ENCODE measurements at places on chromosomes 7 and 10.

DNA sequence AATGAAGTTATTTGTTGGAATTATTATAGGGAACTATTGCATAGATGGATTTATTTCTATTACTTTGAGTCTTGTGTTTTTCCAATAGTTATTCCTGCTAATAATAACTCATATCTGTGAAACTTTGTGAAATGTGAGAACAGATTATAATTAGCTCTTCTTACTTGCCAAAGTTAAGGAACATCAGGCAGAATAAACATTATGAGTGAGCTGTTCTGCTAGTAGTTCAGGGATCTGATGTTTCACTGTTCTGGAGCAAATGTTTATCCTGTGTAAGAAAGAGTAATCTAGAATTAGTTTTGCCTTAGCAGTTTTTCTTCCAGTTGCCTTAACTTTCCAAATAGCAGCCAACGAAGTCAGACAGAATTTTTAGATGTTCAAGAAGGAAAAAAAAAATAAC is 245.2 kb upstream of the PLXDC2 start:
- no peak for DNase-seq

GRCh38 chr10:6592080-6592479 is 12.0 kb upstream of the PRKCQ start:
- no peak for DNase-seq

GRCh38 chr10:25064401-25064800 is 48.0 kb downstream of the THNSL1 start:
- no peak for DNase-seq

- DNase-seq = no peak
These were observed 1.7 kb upstream of the CALN1 start for GRCh38 chr7:72413886-72414285.

DNA sequence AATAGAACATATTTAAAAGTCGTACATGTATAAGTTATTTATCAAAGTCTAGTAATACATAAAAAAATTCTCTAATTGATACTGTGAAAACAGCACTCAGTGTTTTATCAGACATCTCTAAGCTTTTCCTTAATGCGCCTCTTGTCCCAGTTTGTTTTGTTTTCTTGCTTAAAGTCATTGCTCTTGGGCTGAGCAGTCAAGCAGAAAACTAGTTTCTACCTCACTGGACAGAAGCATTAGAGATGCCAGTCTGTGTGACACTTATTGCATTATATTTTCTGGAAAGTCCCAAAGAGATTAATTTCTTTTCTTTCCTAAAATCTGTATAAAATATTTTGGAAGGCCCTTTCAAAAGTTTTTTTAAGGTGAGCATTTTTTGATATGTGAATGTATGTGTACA is 236.2 kb downstream of the PCLO start:
- DNase-seq = no peak

DNA sequence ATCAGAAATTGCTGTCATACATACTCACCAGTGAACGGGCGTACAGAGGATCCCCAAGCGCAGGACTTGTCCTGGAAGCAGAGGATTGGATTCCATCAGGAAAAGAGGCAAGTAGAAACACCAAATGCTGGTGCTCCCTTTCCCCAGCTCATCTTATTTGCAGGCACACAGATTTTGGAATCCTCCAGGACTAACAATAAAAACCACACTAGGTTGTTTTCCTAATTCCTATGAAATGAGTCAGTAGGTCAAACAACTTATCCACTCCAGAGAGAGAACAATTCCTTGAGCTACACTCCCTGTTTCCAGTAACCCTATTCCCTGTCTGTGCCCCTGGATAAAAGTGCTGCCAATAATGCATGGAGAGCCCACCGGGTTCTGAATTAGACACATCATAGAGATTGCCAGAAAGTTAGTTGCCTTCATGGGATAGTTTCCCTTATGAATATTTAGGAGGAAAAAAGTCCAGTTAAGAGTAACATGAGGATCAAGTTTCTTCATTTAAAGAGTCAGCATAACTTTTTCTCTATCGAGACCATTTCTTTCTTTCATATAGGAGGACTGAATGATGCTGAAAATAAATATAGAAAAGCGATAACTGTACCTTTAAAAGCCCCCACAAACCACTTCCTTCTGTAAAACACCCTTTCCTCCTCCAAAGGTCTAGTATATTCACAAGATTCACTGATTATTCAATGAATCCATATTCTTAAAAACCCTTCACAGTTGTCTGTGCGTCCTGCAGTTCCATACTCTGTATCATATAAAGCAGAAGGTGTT is 178.3 kb upstream of the KLF14 start:
- no peak for DNase-seq

GRCh38 chr7:85471740-85472139 is 284.9 kb upstream of the SEMA3D start:
- no peak for DNase-seq
